ENCODE measurements at places on chromosomes 1 and 21. TPM values are rescaled to one million over a fixed set of nuclear protein-coding genes. Genes with fewer than 3 reads are reported as not detected.

Gene PDZK1IP1
- polyA plus RNA-seq: not detected

Gene SPRR2D
- not detected for polyA plus RNA-seq

Gene PTPN7
- polyA plus RNA-seq: 0.33 TPM

Gene RHD
- 0.31 TPM for polyA plus RNA-seq

Gene IL12RB2
- polyA plus RNA-seq: 0.79 TPM

Gene DEGS1
- polyA plus RNA-seq: 45.7 TPM

Gene EDARADD
- polyA plus RNA-seq: 3.2 TPM

Measured in GM23338 (cell line).